ENCODE measurements at places on chromosomes 16 and 17.

DNA sequence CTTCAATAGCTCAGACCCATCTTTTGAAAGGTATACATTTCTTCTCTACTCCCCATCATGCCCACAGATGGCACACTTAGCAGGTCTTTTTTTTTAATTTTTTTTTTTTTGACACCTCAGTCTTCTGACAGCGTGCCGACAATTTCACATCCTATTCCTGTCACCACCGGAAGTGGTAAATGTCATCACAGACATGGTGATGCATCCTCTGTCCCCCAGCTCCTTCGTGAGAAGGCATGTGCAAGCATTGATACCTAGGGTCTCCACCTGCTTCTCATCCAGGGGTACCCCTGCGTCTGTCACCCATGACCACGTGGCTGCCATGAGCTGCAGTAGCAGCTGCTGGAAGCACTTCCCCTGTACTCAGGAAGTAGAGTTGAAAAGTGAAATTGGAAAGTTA is 35.6 kb downstream of the ELAC2 start:
- no peak for DNase-seq

GRCh38 chr17:393806-394717 is 41.5 kb upstream of the RPH3AL start:
- no peak for DNase-seq

DNA sequence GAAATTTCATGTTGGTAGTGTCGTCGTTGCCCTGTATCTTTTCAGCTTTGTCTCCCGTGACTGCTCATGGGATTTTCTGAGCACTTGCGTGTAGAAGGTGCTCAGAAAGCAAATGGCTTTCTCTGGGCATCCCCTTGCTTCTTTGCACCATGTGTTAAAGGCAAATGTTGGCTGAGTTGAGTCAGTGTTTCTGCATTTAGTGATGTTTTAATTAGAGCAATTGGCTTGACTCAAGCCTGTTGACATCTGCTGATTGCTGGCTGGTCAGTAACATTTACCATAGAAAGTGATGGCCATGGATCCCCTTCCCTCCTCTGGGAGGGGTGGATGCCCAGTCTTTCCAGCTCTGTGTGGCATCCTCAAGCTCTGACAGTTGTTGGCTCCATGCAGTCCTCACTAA is 187.2 kb upstream of the MPHOSPH6 start:
- DNase-seq, result no peak

DNA sequence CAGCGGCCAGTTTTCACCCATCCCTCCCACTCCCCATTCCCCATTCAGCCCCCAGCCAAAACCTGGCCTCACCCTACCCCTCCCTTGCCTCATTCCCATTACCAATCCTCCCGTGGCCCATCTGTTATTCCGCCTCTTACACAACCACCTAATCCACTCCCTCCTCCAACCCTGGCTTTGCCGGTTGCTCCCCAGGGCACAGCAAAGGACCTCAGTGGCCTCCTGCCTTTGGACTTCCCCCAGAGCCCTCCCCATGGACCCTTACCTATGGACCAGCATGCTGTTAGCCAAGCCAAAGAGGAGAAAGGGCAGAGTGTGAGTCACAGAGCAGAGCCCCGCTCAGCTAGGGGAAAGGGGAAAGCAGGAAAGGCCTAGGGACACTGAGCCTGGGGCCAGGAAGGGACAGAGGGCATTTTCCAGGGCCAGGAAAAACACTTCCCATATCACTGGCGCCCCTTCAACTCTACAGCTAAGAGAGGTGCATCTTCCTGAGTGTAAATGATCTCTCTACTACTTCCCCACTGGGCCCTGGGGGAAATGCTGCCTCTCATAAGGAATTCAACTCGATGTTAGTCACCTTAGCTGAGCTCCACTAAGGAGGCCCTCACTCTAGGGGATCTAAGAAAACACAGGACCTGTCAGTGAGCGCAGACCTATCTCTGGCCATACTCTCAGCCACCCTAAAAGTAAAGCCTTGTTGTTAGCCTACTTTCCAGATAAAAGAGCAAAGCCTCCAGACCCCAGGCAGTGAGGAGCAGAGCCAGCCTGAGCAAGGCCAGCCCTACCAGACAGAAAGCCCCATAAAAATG is 10.6 kb downstream of the PEMT start:
- no peak for DNase-seq

DNA sequence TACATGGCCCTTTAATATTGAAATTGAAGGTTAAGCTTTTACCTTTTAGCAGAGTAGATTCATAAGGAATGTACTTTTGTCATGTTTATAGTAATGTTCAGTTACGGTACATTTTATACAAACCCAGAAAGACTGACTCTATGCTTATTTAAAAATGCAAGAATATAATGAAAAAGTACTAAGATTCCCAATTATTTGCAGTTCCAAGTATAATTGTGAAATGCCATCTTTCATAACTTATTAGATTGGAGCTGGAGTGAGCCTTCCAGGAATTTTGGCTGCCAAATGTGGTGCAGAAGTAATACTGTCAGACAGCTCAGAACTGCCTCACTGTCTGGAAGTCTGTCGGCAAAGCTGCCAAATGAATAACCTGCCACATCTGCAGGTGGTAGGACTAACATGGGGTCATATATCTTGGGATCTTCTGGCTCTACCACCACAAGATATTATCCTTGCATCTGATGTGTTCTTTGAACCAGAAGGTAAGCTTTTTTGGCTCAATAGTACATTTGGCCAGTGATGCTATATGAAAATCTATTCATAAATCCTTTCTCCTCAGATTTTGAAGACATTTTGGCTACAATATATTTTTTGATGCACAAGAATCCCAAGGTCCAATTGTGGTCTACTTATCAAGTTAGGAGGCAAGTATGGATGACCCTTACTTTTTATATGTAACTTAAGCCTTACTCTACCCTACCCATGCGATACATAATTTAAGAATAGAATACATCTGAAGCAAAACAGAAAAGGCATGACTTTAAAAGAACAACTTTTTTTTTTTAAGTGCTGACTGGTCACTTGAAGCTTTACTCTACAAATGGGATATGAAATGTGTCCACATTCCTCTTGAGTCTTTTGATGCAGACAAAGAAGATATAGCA is 4.2 kb downstream of the SRSF2 start:
- no peak for DNase-seq

GRCh38 chr17:16882243-16882925 is 89.5 kb downstream of the TNFRSF13B start:
- no peak for DNase-seq

- DNase-seq, result no peak
These were observed 6.9 kb downstream of the CCL17 start for GRCh38 chr16:57411362-57411976.

- no peak for DNase-seq
These were observed 50.2 kb downstream of the TBC1D16 start for GRCh38 chr17:79985361-79985942.

DNA sequence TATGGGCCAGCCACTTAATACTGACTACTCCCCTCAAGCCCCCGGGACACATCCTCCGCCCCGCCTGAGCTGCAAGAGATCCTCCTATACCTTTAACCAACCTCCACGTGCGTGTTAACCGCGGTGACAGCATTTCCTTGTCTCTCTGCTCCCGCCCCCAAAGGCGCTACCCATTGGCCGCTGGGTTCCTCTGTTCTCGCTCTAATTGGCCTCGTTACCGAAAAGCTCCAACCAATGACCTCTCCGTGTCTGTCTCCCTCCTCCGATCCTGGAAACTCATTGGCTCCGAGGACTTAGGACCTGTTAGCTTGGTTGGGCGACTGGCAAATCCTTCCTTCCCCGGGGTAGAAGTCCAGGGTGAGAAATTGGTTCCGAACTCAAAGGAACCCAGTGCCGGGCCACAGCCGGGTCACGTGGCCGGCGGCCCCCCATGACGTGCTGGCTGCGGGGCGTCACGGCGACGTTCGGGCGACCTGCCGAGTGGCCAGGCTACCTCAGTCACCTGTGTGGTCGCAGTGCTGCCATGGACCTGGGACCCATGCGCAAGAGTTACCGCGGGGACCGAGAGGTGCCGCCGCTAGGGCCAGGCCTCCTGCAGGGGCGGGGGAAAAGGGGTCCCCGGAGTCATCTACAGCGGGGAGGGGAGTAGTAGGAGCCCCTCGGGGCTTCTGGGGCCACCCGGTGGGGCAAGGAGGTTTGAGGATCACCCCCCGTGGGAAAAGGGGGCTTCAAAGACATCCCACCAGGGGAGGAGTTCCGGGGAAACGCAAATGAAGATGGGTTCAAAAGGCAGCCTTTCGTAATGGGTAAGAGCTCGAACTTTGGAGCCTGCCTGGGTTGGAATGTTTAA is at the start of gene PNPO:
PNPO (plus strand) TSS at position 326 of the 850 bp plus-strand sequence; CDS start at position 431, 105 bp downstream.
- peak; percentile 99 for DNase-seq

GRCh38 chr17:46943501-46944393 is 20.8 kb downstream of the GOSR2 start:
- DNase-seq, result no peak

DNA sequence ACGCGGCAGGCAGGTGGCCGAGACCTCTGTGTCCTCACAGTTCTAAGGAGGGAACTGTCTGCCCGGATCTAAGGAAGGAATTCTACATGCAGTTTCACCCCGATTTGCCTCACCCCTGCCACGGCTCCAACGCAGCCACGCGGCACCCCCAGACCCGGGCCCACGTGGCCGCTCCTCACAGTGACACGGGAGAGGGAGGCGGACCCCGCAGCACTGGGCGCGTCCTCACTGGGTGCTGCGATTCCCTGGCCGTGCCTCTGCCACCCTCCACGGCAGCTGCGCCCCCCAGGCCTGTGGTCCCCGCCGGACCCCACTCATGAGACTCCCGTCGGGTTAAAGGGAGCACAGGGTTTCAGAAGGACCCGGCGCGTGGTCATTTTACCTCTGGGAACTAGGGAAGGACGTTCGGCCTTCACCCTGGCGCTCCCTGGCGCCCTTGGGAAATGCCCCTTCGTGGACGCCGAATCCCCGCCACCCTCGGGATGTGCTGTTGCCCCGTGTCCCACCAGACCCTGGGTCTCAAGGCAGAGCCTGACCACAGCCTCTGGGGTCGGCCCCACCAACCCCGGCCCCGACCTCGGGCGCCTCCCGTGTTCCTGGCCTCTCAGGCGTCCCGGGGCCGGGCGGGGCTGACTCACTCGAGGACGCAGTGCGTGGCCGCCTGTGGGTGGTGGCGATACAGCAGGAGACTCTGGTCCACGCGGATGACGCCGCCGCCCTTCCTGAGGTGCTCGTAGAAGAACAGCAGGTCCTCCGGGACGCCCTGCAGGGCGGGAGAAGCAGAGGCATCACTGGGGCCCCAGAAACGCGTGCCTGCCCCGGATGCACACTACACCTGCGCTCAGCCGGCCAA is 118.8 kb upstream of the METRNL start:
- DNase-seq, result no peak

DNA sequence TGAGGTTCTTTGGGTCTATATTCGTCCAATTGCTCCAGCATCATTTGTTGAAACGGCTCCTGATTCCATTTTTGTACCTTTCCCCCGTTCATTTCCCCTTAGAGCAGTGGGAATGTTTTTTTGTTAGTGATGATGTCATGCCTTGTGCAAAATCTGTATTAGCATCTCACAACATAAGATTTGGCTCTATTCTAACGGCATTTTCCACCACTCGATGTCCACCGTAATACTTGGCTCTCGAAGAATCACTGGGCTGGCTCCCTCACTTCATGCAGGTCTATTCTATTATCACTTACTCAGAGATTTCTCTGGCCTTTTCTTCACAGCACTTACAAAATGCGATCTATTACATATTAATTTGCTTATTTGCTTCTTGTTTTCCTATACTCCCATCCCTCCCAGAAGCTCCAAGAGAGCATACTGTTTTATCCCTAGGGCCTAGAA is 571 bp upstream of the NME1 start:
- DNase-seq, result peak; percentile 23

- no peak for DNase-seq
These were observed 715.1 kb downstream of the CDH11 start for GRCh38 chr16:64406770-64407181.

GRCh38 chr16:50335196-50335958 is 33.4 kb downstream of the BRD7 start:
- peak; percentile 20 for DNase-seq

- DNase-seq, result no peak
These were observed 5.8 kb downstream of the ASB16 start for GRCh38 chr17:44176257-44176656.

Data from HCEC 1CT (cell line).